ENCODE measurements at places on chromosomes 5 and 9. TPM values are rescaled to one million over a fixed set of nuclear protein-coding genes. Genes with fewer than 3 reads are reported as not detected.

DNA sequence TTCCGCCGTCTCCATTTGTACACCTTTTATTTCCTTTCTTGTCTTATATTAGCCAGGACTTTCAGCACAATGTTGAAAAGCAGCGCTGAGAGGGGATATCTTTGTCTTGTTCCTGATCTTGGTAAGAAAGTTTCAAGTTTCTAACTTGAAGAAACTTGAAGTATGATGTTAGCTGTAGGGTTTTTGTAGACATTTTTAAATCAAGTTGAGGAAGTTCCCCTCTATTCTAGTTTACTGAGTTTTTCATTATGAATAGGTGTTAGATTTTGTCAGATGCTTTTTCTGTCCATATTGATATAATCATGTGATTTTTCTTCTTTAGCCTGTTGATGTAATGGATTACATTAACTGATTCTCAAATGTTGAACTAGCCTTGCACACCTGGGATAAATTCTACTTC, 425.7 kb downstream of the PIK3R1 start:
- H3K4me1 ChIP-seq = no peaks in the 10 kb centered on the region
- H3K27ac ChIP-seq = no peak overlapping the region
- DNase-seq = no peak

DNA sequence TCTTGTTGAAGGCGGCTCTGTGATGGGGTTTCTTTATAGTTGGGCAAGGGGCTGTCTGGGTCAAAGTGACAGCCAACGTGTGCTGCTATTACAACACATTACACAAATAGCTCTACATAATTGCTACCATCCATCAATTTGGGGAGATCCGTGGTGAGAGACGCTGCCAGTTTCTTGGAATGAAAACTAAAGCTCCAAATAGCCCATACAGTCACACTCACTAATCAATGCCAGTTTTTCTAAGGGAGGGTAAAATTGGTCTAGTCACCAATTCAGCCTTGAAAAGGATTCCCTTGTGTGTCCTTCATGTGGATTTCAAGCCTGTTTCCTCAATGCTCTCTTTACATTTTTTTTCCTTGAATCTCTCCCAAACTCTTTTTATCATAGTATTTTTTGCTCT, 343.3 kb upstream of the KLF4 start:
- H3K4me3 ChIP-seq = no peak overlapping the region
- no peaks in the 10 kb centered on the region for H3K27me3 ChIP-seq
- no peaks in the 10 kb centered on the region for H3K4me1 ChIP-seq
- no peak for DNase-seq
- H3K36me3 ChIP-seq = no peaks in the 10 kb centered on the region

Gene C5orf63
- total RNA-seq = 1.2 TPM

DNA sequence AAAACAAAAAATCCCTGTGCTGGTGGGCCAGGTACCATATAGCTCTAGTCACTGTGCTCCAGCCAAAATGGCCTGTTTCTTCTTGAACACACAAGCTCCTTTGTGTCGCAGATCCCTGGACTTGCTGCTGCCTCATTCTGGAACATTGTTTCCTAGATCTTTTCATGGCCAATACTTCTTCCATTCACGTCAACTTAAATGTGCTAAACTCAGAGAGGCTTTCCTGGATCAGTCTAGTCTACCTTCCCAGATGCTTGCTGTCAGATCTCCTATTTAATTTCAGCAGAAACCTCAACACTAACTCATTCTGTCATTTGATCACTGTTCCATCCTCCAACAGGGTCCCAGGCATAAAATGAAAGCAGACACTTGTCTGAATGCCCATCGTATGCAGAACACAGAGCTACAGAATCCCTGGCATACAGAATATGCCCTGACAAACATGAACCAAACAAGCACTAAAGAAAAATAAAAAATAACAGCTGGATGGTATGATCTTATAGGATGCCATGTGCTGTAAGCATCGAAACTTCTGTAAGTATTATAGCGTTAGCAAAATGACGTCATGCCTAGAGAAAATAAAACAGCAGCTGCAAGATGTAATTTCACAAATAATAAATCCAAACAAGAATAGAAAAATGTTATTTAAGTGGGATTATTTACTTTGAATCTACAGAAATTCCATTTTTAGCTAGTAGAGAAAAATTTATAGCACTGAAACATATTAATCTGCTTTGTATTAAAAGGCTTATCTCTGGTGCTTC, 403.7 kb upstream of the DAP start:
- no peak for DNase-seq
- no peaks in the 10 kb centered on the region for H3K4me1 ChIP-seq
- no peaks in the 10 kb centered on the region for H3K36me3 ChIP-seq
- H3K27me3 ChIP-seq = no peaks in the 10 kb centered on the region
- no peak overlapping the region for H3K4me3 ChIP-seq
- no peak overlapping the region for H3K27ac ChIP-seq

GRCh38 chr9:129319076-129319937, 141.2 kb upstream of the IER5L start:
- no peaks in the 10 kb centered on the region for H3K4me1 ChIP-seq
- DNase-seq = peak; percentile 20
- no peaks in the 10 kb centered on the region for H3K36me3 ChIP-seq

Gene TBC1D2
- 2.9 TPM for total RNA-seq

Gene ZNF79
- 11.5 TPM for total RNA-seq

- no peak overlapping the region for H3K27ac ChIP-seq
- no peaks in the 10 kb centered on the region for H3K27me3 ChIP-seq
- no peaks in the 10 kb centered on the region for H3K36me3 ChIP-seq
- H3K4me1 ChIP-seq = no peaks in the 10 kb centered on the region
These were observed 31.2 kb upstream of the EXOC3 start for GRCh38 chr5:411728-412127.

- no peaks in the 10 kb centered on the region for H3K36me3 ChIP-seq
- peak; percentile 72 for DNase-seq
- no peak overlapping the region for H3K27ac ChIP-seq
These were observed 232.2 kb downstream of the SYK start for GRCh38 chr9:91033797-91034196.

DNA sequence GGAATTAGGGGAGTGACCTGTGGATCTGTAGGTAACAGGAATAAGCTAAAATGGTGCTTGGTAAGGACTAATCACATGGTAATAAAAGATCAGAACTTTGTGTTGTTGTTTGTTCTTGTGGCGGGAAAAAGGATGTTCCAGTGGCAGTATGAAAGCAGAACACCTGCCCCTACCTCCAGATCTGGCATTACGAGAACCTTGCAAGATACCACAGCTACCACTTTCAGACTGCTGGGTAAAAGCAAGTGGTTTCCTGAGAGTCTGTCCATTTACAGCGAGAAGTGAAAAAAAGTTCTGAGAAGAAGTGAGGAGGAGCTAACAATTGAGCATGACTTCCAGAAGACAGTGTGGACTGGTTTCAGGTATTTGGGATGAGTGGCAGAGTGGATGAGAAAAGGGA, 252.5 kb downstream of the TLE4 start:
- H3K4me3 ChIP-seq = no peak overlapping the region
- H3K4me1 ChIP-seq = peaks cover 3% of the 10 kb centered on the region
- no peak for DNase-seq
- no peak overlapping the region for H3K27ac ChIP-seq

Gene KCNMB1
- total RNA-seq = 0.22 TPM

DNA sequence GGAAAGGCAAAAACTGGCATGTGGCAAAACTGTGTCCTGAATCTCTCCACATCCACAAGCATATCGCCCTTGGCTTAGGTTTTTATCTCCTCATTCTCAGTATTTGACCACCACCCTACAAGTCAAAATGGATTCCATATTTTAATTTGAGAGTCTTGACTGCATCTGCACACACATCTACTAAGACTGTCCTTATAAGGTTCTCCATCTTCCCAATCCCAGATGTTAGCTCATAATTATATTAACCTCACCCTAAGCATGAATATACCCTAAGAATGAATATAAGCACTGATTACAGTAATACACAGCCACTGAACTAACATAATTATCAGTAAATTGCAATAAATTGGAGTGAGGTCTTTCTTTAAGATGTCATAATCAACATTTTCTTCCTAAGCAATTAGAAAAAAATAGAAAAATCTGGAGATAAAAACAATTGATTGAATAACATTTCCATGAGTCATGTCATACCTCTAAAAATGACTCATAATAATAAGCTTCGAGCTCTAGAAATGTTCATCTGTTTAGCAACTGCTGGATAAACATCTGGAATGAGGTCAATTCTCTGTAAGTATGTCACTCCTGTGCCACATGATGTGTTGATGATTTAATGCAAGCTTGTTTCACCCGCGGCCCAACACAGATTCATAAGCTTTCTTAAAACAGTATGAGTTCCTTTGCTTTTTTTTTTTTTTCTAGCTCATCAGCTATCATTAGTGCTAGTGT, 39.9 kb upstream of the PAM start:
- 0 out of 2 replicates have a peak, but pooled peaks cover 3% of the 10 kb centered on the region for H3K4me1 ChIP-seq
- DNase-seq = no peak
- H3K36me3 ChIP-seq = no peaks in the 10 kb centered on the region
- no peak overlapping the region for H3K4me3 ChIP-seq
- no peak overlapping the region for H3K27ac ChIP-seq
- no peaks in the 10 kb centered on the region for H3K27me3 ChIP-seq

DNA sequence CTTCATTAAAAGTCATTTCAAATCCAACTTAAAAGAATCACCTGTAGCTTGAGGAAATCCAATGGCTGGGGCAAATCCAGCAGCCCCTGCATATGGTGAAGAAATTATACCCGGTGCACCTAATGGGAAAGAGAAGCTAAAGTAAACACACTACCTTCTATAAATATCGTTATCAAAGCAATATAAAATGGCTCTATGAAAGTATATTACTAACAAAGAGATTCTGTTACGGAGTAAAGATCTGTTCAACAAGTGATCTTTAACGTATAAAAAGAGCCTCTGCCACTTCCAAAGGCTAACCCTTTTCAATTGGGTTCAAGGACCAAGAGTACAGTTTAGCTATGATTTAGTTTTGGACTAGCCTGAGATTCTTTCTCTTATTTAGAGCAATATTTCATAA, 59.7 kb upstream of the SUSD1 start:
- DNase-seq = no peak
- H3K36me3 ChIP-seq = no peaks in the 10 kb centered on the region
- H3K27ac ChIP-seq = no peak overlapping the region
- H3K27me3 ChIP-seq = no peaks in the 10 kb centered on the region
- no peaks in the 10 kb centered on the region for H3K4me1 ChIP-seq
- H3K4me3 ChIP-seq = no peak overlapping the region

- H3K4me3 ChIP-seq = no peak overlapping the region
- no peaks in the 10 kb centered on the region for H3K27me3 ChIP-seq
- H3K27ac ChIP-seq = no peak overlapping the region
- no peaks in the 10 kb centered on the region for H3K4me1 ChIP-seq
These were observed 937.6 kb downstream of the TLE4 start for GRCh38 chr9:80509358-80509757.

DNA sequence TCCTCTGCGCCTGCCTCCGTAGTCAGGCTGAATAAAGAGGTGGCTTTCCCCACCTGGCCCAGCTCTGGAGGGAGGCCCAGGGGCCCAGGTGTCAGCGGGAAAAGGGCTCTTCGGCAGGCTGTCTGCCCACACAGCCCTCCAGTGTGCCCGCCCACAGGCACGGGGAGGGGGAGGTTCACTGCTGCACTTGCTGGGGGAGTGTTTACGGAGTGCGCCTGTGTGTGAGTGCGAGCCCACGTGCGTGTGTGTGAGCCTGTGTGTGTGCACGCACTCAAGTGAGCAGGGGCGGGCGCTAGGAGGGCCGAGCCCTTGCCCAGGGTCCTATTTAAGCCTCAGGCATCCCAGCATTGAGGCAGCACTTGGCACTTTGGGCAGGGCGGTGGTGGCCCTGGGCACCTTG, 10.9 kb downstream of the DNLZ start:
- H3K36me3 ChIP-seq = peaks cover 3% of the 10 kb centered on the region
- no peak overlapping the region for H3K4me3 ChIP-seq
- no peaks in the 10 kb centered on the region for H3K4me1 ChIP-seq
- H3K27ac ChIP-seq = no peak overlapping the region
- no peak for DNase-seq

Gene FBP1
- total RNA-seq = 1.9 TPM

DNA sequence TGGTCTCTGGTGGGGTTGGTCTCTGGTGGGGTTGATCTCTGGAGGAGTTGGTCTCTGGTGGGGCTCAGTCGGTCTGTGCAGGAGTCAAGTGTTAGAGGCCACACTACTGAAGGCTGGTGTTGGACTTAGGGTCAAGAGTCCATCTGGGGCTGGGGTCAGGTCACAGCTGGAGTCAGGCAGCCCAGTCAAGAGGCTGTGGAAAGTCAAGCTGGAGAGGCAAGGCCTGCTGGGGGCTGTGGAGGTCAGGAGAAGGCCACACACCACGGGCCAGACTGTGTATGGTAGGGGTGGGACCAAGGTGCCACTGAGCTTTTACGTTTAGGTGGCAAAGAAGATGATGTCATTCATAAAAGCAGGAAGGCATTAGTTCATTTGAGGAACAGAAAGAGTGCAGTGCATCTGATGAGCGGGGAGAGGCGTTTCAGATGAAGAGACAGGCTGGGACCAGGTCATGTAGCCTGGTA, 16.7 kb upstream of the CD74 start:
- H3K27ac ChIP-seq = no peak overlapping the region
- H3K36me3 ChIP-seq = no peaks in the 10 kb centered on the region
- no peak overlapping the region for H3K4me3 ChIP-seq
- no peaks in the 10 kb centered on the region for H3K4me1 ChIP-seq

DNA sequence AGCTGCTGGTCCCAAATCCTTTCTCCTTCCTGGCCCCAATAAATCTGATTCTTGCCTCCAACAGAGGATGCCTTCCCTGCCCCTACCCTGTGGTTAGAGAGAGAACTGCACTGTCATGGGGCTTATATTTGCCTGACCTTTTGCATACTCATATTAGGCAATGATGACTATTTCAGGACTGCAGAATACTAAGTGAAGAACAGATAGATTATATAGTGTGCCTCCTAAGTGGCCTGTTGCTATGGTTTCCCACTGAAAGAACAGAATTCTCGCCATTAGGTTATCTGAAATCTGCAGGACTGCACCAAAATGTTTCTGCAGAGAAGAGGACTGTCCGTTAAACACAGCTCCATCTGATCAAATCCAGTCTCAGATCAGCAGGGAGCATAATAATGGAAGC, 87.3 kb upstream of the CCNG1 start:
- H3K27me3 ChIP-seq = no peaks in the 10 kb centered on the region
- peaks cover 4% of the 10 kb centered on the region for H3K4me1 ChIP-seq
- no peak for DNase-seq
- no peak overlapping the region for H3K27ac ChIP-seq

- H3K4me1 ChIP-seq = no peaks in the 10 kb centered on the region
- no peaks in the 10 kb centered on the region for H3K27me3 ChIP-seq
- peak; percentile 69 for DNase-seq
- no peak overlapping the region for H3K4me3 ChIP-seq
- H3K36me3 ChIP-seq = no peaks in the 10 kb centered on the region
- no peak overlapping the region for H3K27ac ChIP-seq
These were observed 386.8 kb downstream of the TRIM36 start for GRCh38 chr5:114782869-114783268.

Gene PFN3
- not detected for total RNA-seq

Gene PCDHGB2
- total RNA-seq = 3.8 TPM

All from H9 (cell line).